ENCODE measurements at places on chromosomes 1 and 21.

GRCh38 chr1:92838519-92838918 lies 6.7 kb downstream of the RPL5 start:
- no peak for DNase-seq

- DNase-seq = no peak
Observed at GRCh38 chr1:15017120-15017519, 136.4 kb upstream of the TMEM51 start.

DNA sequence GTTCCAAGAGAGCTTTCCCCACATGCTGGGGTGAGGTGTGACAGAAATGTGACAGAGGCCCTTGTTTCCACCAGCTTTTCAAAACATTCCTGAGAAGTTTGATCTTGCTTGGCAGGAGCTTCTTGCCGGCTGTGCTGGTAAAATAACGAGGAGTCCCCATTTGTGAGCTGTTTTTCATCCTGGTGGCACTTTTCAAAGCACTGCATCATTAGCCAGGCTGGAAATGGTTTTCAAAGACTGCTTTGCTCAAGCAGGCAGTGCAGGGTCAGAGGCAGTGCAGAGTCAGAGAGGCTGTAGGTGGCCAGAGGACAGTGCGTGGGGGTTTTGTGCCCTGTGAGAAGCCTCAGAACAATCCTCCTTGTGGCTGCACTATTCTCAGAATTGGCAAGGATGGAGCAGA lies 75.8 kb upstream of the KCNA3 start:
- no peak for DNase-seq

DNA sequence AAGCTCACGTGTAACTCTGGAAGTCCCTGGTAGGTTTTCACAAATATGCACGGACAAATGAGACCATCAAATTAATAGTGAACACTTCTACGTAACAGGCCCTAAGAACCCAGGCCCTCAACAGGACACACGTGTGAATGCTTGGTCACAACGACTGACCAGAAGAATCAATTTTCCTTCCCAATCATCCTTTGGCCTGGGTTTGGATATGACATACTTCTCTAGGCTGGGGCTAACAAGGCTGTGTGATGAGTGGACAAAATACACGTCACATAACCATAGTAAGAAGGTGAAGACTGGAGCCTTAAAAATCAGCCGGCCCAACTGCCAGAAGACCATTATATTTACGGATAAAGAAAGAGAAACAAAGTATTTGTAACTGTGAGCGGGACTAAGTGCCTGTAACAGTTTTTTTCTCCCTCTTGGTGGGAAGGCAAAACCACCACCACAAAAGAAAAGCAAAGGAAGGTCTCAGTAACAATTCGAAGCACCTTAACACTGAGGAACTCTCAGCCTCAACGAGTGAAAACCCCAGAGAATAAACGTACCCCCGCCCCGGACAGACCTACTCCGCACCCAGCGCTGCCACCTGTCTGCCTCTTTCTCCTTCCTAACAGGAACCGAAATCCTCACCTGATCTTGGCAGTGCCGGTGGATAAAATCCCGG lies 450 bp downstream of the SDE2 start:
- DNase-seq = no peak

DNA sequence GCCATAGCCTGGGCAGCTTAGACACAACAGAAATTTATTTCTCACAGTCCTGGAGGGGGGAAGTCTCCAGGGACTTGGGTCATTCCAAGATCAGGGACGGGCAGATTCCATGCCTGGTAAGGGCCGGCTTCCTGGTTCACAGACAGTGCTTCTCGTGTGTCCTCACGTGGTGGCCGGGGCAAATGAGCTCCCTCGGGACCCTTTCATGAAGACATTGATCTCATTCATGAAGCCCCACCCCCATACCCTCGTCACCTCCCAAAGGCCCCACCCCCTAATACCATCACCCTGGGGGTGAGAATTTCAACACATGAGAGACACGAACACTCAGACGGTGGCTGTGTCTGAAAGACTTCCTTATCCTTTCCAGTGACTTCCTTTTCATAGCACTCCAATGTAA lies 51.5 kb downstream of the ACOT7 start:
- no peak for DNase-seq

DNA sequence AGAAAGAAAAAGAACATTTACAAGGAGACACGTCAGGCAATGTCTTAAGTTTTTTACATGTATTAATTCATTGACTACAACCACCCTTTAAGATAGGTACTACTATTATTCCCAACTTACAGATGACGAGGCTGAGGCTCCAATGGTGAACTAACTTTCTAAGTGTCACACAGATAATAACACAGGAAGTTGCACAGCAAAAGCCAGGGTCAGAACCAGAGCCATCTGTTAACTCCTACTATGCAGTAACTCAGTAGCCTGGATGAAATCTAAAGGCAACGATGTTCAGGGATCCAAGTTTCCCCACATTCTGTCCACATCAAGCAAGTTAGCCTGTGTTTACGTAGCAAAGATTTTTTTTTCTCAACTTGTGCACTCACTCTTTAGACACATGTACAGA lies 371.7 kb downstream of the PTPRC start:
- no peak for DNase-seq

DNA sequence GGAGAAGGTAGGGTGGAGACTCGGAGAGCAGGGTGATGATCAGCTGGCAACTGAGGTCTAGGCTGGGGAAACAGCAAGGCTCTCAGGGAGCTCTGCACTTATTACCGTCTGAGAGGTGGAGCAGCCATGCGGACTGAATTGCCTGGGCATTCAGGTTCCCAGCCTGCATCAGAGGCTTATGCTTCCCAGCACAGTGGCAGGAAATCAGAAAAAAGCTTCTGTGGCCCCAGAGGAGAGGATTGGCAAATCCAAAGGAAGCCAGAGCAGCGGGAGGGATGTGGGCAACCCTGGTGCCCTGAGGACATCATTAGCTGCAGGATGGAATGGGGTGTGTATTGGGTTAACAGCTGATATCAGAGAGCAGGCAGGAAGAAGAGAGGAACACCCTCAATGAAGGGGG lies 374.1 kb upstream of the POU3F1 start:
- DNase-seq = no peak

DNA sequence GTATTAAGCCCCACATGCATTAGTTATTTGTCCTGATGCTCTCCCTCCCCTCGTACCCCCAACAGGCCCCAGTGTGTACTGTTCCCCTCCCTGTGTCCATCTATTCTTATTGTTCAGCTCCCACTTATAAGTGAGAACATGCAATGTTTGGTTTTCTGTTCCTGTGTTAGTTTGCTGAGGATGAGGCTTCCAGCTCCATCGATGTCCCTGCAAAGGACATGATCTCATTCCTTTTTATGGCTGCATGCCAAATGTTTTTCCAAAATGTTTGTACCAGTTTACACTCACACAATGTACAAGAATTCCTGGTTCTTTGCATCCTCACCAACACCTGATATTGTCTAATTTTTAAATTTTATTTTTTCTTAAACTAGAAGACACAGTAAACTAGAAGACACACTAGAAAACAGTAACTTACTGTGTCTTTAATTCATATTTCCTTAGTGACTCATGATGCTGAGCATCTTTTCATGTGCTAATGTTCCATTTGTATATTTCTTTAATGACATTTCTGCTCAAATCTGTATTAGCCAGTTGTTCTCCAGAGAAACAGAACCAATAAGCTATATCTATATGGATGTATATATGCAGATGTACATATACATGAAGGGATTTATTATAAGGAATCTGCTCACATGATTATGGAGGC lies 19.4 kb upstream of the USP1 start:
- no peak for DNase-seq

DNA sequence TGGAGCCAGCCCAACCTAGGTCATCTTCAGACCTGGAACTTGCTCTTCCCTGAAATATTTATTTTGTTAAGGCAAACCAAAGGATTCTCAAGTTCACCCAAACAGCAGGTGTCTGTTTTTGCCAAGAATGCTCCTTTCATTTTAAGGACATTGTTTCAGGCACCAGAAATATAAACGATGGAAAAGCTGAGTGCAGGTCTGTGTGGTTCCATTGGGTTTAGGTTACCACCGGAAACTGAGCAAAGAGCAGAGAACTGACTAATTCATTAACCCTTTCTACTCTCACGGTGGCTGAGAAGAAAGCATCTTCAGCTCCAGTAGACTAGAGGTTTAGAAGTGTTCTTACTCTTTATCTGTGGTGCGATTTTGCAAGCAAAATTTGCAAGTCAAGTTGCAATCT lies 38.0 kb upstream of the ZC3H11B start:
- no peak for DNase-seq

- no peak for DNase-seq
Observed at GRCh38 chr1:203888807-203889251, 27.4 kb downstream of the SNRPE start.

DNA sequence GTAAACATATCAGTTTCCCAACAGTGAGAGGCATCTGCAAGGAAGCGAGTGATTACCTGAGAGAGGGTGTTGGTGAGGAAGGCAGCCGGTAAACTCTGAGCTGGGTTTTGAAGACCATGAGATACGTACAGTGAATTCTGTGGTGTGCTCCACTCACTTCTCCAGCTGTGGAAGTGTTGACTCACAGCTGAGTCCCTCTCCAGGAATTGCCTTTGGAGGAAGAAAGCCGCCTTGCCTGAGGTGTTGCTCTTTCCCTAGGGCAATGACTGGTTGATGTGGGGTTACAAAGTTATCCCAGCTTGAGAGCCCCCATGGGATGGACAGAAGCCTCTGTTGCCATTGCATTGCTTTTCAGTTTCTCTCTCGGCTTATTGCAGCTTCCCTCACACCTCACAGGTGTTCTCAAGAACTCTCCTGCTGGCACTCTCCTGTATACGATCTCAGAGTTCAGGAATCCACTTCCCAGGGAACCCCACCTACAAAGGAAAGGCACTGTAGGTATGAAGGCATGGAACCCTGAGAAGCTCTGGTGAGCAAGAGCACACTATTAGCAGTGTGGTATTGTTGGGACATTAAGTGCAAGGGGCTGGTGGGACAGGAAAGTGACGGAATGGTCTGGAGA lies 10.8 kb downstream of the NHLH1 start:
- DNase-seq = no peak

- DNase-seq = peak; percentile 37
Observed at GRCh38 chr1:157505481-157506272, 46.6 kb downstream of the FCRL5 start.

GRCh38 chr1:223348439-223348838 lies 15.5 kb downstream of the SUSD4 start:
- no peak for DNase-seq

DNA sequence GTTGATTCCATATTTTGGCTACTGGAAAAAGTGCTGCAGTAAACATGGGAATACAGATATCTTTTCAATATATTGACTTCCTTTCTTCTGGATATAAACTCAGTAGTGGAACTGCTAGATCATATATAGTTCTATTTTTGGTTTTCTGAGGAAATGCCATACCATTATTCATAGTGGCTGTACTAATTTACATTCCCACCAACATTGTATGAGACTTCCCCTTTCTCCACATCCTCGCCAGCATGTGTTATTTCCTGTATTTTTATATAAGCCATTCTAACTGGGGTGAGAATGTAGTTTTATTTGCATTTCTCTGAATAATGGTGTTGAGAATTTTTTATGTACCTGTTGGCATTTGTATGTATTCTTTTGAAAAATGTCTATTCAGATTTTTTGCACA lies 385.2 kb downstream of the NUF2 start:
- no peak for DNase-seq

DNA sequence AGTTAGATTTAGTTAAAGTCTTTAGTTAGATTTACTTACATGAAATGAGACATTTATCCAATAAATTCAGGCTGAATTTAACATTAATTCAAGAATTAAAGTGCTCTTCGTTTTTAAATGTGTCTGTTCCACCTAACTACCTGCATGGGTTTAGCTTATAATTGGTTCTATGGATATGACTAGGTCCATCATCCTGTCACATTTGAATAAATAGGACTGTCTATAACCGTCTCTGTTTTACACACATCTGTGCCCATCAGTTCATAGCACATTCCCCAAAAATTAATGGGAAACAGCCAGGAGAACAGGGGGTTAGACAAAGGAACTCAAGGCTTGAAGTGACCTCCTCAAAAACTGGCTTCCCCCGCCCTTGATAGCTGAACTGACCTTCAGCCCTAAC lies 219.6 kb downstream of the MRPL39 start:
- DNase-seq = no peak

DNA sequence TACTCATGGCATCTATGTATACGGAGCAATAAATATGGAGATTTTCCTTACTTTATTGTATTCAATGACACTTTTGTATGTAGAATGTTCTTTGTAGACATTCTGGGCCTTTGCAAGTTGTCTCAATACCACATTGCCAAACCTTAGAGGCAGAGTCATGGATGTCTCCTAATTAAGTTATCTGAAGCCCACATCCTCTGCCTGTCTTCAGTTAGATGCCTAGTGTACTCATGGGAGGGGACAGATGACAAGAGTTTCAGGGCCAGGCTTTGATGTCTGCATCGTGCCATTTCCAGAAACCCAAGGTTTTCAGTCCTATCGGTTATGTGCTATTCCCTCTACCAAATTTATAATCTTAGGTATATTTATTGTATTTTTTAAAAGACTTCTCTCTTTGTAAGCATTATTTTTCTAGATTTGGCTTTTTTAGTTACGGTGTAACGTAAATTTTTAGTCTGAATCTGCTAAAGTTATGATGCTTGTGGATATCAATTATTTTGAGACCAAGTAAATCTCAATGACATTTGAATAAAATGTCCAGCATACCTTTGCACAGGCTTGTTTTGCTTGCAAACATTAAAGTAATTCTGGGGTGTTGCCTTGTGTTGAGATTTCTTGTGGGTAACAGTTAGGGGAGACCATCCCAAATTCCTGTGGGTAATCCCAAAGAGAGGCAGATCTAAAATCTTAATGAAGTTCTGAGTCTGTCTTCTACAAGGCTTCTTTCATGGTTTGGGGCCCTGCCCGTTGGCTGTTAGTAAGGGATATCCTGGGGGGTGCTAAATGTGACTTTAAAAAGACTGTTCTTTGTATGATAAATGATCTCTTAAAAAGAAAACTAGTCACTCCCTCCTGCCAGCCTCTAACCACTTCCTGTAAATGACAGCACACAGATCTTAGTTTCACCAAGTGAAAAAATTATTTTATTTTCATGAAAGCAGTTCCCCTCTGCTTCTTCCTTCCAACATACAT lies 8.0 kb upstream of the MACF1 start:
- no peak for DNase-seq
